ENCODE measurements at places on chromosomes 7 and 10.

- DNase-seq: no peak
Observed at GRCh38 chr7:93232673-93233018, 480 bp downstream of the VPS50 start.

GRCh38 chr7:132511921-132512320 is 64.3 kb downstream of the PLXNA4 start:
- DNase-seq: no peak

- DNase-seq: no peak
Observed at GRCh38 chr10:58026036-58026435, 241.7 kb downstream of the IPMK start.

DNA sequence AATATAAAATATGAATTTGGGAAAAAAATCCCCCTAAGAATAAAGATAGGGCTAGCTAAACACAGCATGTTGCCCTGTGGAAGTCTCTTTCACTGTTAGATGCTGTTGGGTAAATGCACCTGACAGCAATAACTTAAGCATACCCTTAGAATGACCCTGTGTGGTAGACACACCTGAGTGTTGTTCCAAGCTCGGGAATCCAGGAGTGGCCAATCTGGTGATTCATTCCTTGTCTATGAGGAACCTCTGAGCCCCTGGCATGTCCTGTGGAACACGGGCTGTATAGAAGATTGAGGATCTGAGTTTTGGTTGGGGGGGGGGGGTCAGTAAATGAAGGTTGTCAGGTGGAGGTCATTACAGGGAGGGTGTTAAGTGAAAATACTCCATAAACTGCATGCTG is 730.0 kb upstream of the IGFBP3 start:
- DNase-seq: no peak

- DNase-seq: no peak
Observed at GRCh38 chr7:94998266-94999068, 91.1 kb downstream of the PPP1R9A start.

DNA sequence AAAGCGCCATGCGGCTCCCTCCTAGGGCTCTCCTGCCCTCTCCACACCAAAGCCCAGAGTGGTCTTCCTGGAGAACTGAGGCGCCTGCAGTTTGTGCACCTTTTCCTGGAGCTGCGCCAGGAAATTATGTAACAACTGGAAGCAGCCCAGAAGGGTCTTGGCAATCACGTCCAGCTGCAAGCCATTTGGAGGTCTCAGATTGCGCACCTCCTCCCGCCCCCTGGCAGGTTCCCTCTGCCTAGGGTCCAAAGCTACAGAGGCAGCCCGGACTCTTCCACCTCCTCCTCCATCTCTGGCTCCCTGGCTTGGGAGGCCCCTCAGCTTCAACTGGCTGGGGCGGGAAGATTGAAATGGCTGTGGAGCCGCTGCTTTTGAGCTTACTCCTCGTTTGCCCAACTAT is 34.0 kb upstream of the SFTPD start:
- no peak for DNase-seq

DNA sequence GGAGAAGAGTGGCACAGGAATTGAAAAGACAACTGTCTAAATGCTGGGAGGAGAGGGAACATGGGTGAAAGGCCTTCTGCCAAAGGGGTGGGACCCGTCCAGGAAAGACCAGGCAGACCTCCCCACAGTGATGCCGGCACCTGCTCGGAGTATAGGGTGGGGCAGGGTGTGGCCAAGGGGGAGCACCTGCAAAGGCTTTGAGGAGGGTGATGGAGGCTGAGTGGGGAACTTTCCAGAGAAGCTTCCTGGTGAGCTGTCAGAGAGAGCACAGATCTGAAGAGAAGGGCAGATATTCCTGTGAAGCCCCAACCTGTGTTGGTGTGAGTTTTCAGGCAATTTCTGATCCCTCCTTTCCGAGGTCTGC is 263.4 kb upstream of the GRB10 start:
- no peak for DNase-seq

DNA sequence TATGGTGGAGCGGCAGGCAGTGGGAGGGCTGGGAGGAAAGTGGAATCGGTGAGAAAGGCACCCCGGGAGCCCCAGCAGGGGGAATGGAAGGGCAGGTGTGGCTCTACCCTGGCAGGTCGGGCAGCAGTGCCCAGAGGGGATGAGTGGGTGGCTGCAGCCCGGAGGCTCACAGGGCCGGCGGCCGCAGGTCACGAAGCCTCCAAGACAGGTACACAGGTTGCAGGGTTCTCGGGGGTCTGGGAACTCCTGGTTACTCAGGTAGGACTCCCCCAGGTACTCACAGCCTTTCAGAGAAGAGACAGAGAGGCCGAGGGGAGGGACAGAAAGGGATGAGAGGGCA is 21.8 kb downstream of the KCP start:
- no peak for DNase-seq

DNA sequence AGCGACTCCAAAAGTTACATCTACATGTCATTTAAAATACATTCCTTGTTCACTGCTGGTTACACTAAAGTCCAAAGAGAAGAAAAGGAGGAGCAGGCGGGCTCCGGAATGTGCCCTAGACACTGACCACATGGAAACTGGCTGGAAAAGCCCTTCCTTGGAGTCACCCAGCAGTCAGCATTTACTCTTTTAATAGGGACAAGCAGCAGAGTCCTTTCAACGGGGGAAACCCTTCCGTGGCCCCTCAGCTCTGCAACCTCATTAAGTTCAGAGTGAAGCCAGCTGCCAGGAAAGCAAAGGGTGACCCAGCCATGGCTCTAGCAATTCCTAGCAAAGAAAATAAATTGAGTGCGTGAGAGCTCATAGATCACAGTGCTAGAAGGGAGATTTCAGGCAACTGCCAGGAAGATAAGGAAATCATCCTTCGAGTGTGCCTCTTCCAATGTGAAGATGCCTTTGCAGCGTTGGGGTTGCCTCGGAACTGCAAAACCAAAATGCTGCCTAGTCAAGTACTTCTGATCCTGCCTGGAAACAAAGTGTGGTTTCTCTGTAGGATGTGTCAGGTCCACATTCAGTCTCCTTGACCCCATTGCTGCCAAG is 101.6 kb downstream of the SORBS1 start:
- no peak for DNase-seq

DNA sequence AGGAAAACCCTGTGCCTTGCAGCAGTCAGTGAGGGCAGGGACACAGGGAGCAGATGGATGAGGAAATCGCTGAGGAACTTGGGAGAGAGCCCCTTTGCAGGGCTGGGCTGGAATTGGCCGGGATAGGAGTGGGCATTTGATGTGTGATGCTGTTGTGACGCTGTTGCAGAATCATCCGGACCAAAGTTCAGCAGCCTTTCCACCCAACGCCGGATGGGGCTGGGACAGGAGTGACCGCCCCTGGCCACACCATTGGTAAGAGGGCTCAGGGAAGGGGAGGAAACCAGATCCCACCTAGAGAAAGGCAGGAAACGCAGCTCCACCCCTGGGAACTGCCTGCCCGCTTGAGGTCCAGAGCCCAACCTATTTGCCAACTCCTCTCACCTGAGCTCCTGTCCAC is 33.9 kb downstream of the PAX2 start:
- DNase-seq: no peak

DNA sequence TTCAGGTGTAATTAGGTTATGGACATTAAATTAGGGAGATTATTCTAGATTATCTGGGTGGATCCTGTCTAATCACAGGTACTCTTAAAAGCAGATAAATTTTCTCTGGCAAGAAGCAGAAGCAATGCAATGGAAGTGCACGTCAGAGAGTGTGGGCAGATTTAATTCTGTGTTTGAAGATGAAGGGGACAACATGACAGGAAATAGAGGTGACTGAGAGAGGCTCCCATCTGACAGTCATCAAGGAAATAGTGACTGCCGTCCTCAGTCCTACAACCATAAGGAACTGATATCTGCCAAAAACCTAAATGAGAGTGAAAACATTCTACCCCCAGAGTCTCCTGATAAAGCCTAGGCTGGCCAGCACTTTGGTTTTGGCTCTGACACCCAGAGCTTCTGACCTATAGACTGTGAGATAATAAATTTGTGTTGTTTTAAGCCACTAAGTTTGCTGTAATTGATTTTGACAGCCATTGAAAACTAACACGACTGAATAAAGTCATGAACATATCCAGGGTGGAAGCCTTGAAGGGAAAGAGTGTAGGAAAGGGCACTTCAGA is 30.5 kb upstream of the DDX50 start:
- no peak for DNase-seq

- DNase-seq: no peak
Observed at GRCh38 chr10:13795653-13796555, 209.1 kb downstream of the PRPF18 start.

DNA sequence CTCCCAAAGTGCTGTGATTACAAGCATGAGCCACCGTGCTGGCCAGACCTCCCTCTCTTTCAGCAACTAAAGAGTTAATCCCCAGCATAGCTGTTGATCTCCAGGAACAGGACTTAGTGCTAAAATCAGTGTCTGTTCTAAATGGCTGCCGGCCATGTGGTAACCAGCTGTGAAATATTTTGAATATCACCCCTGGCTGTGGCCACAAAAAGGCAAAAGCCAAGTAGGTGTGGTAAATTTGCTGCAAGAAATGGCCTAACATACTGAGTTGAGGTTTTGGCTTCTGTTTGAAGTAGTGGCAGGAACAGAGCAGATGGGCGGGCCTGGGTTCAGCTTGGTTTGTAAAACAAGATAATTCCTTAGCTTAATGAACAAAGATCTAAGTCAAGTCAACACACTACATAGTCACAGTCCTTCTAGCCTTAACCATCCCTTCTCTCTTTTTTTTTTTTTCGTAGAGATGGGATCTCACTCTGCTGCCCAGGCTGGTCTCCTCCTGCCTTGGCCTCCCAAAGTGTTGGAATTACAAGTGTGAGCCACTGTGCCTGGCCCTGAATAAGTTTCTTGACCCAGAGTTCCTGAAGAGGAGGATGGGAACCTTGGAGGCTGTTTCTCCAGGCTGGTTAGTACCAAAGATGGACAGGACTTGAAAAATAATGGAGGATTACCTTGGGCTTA is 22.7 kb upstream of the AGFG2 start:
- DNase-seq: peak; percentile 31

- DNase-seq: no peak
Observed at GRCh38 chr10:78458983-78459638, 425.4 kb downstream of the RPS24 start.

- DNase-seq: no peak
Observed at GRCh38 chr10:69757553-69758309, 44.0 kb upstream of the COL13A1 start.

DNA sequence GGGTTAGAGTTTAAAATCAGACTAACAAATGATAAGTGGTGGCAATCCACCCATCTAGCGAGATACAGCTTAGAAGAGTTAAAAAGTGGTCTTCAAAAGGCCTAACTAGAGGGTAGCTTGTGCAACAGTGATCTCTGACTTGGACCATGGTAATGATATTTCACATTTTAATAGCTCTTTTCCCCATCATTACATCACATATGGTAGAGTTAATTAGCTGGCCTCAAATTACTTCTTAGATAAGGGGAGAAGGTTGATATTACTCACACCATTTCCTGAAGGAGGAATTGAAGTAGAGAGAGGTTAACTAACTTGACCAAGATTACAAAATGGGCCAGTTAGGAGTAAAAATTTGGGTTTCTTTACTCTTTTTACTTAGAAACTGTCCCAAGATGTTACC is 223.6 kb downstream of the PHTF2 start:
- no peak for DNase-seq

DNA sequence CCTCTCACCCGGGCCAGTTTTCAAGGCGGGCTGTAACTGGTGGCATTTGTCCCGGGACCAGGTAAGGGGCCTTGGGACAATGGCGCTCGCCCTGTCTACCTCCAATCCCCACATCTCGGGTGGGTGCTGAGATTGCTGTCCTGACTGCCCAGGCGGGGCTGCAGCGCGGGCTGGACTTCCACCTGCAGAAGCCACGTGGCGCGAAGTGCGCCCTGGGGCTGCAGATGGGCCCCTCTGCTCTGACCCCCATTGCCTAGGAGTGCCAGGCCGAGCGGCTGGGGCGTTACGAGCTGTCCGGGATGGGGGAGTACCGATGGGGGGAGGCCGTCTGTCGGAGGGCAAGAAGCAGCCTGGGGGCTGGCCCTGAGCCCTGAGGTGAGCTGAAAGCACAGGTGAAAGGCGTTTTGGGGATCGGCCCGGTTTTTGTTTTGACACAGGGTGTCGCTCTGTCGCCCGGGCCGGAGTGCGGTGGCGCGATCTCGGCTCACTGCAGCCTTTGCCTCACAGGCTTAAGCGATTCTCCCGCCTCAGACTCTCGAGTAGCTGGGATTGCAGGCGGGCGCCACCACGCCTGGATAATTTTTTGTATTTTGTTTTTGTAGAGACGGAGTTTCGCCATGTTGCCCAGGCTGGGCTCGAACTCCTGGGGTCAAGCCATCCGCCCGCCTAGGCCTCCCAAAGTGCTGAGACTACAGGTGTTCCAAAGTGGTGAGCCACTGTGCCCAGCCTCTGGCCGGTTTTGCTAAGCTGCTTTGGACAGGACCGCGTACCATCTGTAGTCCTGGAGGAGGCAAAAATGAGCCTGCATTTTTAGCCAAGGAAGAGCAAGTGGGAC is at the start of gene SFXN2:
SFXN2 (plus strand) TSS at position 16 of the 835 bp plus-strand sequence. CDS start 12,001 bp downstream, outside the sequence.
- DNase-seq: peak; percentile 58

GRCh38 chr10:21097926-21098355 is 200.8 kb upstream of the NEBL start:
- no peak for DNase-seq
